Caudate nucleus (tissue), 63 donors: ENCODE measurements at places on chromosomes 5 and 9.

GRCh38 chr9:27653957-27654356 lies 80.7 kb upstream of the C9orf72 start:
- DNase-seq: no peak

GRCh38 chr5:126233256-126233655 lies 190.0 kb upstream of the GRAMD2B start:
- no peak for DNase-seq

DNA sequence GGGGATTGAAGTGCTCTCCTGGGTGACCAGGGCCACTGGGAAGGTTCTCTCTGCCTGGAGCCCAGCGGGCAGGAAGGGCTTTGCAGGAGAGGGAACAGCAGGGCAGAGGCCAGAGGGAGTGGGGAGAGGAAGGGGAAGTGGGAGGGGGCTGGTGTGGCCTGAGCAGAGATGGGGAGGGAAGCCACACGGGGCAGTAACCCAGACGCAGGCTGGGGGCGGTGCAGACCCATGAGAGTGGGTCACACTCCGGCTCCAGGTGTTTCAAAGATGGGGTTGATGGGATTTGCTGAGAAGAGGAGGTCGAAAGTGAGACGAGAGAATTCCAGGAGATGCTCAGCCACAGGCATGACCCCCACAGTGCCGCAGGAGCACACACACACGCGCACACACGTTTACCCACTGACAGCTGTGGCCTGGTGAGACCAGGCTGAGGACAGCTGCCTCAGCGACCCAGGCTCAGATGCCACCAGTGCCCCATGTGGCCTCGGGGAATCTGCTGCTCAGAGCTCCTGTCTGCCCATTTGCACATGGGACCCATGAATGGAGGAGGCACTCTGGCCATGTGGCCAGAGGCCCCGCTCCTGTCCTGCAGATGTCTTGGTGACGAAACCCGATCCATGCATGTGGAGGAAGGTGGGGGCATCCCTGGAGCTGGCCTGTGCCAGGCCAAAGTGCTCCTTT lies 32.7 kb upstream of the FCN2 start:
- DNase-seq: no peak

GRCh38 chr5:17180864-17181723 lies 36.3 kb upstream of the BASP1 start:
- DNase-seq: no peak

- DNase-seq: no peak
Measured at GRCh38 chr5:5464036-5464715, 41.7 kb downstream of the ICE1 start.

DNA sequence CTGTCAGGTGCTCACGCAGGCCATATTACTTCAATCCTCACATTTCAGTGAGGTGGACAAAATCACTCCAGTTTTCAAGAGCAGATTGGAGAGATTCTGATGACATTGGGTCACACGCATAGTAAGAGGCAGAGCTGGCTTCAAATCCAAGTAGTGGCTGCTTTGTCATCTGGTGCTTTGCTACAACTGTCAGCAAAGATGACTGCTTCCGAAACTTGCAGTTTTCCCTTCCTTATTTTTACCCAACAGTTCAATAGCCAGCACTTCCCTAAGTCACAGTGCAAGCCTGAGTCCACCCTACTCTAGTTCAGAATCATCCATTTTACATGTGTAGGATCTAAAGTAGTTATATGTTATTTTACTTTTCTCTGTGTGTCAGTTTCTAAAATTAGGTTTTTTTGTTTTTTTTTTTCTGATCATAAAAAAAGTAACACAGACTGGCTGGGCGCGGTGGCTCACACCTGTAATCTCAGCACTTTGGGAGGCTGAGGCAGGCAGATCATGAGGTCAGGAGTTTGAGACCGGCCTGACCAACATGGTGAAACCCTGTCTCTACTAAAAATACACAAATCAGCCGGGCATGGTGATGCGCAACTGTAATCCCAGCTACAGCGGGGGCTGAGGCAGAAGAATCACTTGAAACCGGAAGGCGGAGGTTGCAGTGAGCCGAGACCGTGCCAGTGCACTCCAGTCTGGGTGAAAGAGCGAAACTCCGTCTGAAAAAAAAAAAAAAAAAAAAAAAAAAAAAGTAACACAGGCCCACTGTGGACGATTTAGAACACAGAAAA lies 49.6 kb downstream of the ANKDD1B start:
- no peak for DNase-seq

DNA sequence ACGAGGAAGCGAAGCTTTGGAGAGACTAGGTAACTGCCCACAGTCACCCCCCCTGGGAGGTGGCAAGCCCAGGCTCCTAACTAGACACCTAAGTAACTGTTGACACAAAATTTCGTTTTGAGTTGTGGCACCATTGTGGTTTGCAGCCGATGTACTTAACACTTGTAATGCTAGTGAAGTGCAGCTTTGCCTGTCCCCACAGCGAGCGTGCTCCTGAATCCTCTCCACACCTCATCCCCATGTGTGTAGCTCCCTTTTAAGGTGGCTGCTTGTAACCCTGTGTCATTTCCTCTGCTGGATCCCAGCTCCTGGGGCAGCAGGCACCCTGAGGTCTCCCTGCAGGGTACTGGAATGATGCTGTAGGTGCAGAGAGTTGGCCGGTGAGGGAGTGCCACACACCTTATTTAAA lies 114.9 kb downstream of the TRIO start:
- DNase-seq: no peak

DNA sequence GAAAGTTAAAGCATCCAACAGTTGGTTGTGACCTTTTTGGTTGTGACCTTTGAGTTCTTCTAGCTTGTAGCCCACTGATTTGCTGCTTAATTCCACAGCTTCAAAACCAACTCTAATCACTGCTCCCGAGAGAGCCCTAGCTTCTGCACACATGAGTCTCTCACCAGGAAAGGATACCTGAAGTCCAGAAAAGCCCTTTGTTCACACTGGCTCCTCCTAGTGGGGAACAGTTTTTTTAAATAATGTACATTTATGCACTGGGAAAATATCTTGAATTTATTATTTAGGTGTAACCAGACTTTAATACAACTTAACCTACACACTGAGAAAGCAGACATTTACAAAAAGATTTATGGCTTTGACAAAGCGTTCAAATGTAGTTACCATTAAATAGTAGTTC lies 120.2 kb upstream of the CCDC152 start:
- DNase-seq: no peak

DNA sequence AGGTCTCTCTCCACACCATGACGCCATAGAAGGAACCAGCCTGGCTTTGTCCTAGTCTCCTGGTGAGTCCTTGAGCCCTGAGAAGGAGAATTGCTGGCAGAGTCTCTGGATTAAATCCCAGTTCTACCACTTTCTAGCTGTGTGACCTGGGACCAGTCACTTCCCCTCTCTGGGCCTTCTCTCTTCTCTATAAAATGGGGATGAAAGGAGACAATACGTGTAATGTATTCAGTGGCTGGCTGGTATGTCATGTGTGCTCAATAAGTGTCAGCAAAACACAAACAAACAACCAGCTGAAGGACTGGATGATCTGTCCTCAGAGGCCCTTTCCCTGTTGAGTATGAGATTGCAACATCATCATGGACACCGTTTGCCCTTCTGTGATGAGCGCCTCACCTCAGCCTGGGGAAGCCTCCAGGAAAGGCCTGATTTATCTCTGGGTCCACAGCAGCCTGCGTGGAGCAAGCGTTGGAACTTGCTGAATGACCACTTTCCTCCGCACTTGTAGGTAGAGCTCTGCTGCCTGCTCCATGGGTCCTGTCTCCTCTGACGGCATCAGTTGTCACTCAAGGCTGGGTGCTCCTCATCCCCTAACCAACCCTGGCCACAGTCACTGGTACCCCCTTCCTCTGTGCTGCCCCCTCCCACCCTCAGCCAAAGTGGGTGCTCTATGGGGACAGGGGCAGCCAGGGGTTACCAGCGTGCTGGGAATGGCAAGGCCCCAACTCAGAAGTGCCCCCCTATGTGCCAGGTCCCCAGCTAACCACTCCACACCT lies 3.6 kb upstream of the NR5A1 start:
- no peak for DNase-seq

- DNase-seq: no peak
Measured at GRCh38 chr5:53490747-53491146, 10.3 kb downstream of the FST start.

DNA sequence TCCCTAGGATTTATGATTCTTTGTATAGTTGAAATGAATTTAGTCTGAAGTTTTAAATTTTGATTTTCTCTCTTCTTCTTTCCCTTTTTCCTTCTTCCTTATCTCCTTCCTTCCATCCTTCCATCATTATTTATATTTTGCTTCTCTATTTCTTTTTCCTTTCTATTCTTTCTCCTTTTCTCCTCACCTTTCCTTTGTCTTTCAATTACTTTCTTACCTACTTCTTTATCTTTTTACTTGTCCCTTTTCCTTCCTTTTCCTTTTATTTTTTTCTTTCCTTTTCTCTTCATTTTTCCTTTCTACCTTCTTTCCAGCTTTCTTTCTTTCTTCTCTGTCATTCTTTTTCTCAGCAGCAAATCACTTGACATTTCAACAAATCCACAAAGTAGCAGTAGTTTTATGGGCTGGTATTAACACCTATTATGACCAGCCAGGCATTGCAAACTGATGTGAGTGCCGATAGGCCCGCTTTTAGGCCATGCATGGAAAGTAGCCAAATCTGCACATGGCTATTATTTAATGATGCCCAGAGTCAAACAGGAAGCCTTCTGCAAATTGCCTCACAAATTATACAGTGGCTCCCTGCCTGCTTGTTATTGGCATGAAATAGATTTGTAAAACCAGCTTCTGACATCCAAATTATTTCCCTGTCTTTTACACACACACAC lies 37.1 kb upstream of the NR3C1 start:
- DNase-seq: no peak

DNA sequence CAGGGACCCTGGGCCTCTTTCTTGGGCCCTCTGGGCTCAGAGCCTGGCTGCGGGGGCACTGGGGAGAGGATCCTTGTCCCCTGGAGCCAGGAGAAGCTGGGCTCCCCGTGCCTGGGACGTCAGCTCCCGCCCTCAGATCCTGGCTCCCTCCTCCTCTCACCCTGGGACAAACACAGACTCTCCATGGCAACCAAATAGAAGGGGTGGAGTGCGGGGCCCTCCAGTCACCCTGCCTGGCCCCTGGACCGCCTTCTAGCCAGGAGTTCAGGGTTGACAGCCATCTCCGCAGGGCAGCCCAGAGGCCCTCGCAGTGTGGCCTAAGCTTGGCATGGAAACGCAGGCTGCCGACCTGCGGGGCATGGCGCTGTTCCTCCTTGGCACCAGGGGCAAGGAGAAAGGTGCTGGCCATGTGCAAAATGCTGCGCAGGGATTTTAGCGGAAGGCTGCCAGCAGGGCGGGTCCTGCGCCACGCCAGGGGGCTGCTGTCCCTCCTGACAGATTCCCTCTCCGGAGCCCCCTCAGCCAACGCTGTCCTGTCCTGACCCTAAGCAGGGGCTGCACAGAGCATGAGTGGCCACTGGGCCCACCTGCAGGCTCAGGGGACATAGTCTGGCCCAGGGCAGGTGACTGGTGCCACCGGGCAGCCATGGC lies 1.0 kb downstream of the ZDHHC11 start:
- peak; percentile 16 for DNase-seq

GRCh38 chr9:16039218-16039987 lies 486.6 kb downstream of the CCDC171 start:
- DNase-seq: no peak

DNA sequence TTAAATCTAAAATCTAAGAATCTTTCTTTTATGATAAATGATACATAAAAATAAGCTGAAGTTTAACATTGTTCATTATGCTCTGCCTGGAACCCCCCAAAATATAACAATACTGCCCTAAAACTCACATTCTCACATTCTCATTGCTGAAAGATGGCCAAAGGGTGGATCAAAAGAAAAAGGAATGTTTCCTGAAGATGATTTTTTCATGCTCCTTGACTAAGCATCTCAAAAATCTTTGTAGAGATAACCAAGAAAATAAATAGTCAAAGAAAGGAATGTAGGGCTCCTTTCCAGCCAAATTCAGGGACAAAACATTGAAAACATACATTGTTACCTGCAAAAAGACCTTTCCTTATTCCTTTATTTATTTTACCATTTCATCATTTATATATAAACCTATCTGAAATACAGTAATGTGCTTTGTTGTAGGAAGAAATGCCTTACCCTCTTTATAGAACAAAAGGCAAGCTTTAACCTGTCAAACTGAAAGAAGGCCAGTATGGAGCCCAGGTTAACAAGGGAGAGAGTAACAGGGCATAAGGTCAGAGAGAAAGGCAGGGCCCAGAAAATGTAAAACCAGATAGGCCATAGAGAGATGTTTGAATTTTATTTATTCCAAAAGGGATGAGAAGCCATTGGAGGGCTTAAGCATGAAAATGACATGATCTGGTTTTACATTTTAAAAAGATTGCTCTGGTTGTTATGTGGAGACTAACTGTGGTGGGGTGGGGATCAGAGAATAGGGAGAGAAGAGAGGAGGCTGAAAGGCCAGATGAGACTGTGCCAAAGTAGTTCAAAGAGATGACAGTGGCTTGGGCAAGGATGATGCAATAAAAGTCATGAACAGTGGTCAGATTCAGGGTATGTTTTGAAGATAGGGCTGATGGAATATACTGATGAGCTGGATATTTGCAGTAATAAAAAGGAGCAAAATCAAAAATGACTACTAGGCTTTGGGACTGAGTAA lies 37.3 kb upstream of the CDK5RAP2 start:
- no peak for DNase-seq

- DNase-seq: no peak
Measured at GRCh38 chr9:122095010-122095767, 2.1 kb upstream of the TTLL11 start.

DNA sequence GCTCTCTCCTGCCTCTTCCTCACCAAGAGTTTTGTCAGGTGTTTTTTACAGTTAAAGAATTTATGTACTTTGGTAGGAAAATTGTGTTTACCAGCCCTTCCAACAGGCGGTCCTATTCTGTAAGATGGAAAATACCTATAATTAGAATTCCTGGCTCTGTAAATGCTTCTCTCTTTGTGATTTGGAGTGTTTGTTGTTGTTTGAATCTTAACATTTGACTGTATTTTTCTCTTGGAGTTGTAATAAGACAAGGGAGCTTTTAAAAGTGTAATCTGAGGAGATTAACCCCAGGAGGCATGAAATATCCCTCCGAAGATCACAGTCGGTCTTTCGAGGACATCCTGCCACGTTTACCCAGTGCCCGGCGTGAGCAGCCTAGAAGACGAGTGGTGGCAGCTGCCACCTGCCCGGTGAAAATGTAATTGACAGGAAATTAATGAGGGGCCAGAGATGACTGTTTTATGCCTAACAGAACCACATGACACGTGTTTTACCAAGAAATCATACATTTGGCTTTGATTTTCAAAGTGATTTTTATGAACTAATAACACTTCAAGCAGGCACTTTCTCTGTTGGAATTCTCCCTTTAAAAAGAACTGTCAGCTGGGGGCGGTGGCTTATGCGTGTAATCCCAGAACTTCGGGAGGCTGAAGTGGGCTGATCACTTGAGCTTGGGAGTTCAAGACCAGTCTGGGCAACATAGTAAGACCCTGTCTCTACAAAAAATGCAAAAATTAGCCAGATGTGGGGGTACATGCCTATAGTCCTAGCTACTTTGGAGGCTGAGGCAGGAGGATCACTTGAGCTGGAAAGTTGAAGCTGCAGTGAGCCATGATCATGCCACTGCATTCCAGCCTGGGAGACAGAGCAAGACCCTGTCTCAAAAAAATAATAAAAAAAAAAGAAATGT lies 20.0 kb downstream of the ANKRD33B start:
- DNase-seq: no peak

- no peak for DNase-seq
Measured at GRCh38 chr5:59543821-59544442, 349.6 kb downstream of the PDE4D start.

GRCh38 chr5:173457482-173457881 lies 129.3 kb upstream of the STC2 start:
- no peak for DNase-seq
